ENCODE measurements at places on chromosomes 6 and 20.

DNA sequence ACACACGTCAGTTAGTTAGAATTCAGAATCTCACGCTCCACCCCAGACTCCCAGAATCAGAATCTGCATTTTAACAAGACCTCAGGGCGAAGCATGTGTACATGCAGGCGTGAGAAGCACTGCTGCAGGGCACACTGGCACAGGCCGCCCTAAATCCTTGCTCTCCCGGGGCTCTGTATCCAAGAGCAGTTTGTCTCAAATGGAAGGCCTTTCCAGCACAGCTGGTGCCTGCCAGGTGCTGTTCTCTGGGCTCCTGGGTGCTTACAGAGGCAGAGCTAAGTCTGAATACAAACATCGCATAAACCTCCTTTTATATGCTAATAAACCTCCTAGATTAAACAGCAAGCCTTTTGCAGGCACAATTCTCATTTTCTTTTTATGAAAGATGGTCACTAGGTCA lies 119.1 kb upstream of the CD93 start:
- DNase-seq: no peak

- no peak for DNase-seq
Measured at GRCh38 chr6:164665328-164665727, 644.1 kb downstream of the C6orf118 start.

DNA sequence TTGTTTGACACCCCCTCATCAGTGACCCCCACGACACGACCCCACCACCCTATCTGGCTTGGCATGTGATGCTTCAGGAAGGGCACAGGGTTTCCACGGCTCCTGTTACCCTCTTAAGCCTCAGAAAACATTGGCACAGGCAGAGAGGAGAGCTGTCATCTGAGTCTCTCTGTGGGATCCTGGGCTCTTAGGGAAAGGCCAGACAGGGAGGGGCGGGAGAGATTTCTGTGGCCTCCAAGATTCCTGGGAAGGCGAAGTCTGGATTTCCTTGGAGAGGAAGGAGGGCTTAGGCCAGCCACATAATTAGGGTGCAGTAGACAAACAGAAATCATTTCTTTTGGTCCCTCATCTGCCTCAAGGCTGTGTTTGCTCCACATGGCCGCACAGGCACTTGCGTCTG lies 191.6 kb upstream of the SNX9 start:
- DNase-seq: no peak

GRCh38 chr20:59751075-59751711 lies 146.9 kb downstream of the PHACTR3 start:
- peak; percentile 35 for DNase-seq

DNA sequence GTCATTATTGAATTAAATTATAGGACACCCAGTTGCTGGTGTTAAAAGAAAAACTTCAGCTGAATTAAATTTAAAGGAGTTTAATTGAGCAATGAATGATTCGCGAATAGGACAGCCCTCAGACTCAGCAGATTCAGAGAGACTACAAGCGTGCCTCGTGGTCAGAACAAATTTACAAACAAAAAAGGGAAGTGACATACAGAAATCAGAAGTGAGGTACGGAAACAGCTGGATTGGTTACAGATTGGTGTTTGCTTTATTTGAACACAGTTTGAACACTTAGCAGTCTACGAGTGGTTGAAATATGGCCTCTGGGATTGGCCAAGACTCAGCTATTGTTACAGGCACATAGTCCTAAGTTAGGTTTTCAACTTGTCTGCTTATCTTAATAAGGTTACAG lies 25.8 kb upstream of the TNFRSF21 start:
- peak; percentile 86 for DNase-seq

- DNase-seq: no peak
Measured at GRCh38 chr6:30002871-30003270, 58.2 kb upstream of the POLR1H start.

DNA sequence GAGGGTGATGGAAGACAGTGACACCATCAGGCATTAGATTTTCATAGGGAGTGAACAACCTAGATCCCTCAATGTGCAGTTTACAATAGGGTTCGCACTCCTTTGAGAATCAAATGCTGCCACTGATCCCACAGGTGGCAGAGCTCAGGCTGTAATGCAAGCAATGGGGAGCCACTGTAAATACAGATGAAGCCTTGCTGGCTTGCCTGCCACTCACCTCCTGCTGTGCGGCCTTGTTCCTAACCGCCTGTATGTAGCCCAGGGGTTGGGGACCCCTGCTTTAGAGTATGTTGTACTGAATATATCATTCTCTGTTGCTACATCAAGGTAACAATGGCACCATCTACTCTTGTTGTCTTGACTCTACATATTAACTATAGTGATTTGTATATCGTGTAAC lies 37.1 kb downstream of the TPD52L1 start:
- DNase-seq: no peak

GRCh38 chr6:16767765-16768476 lies 6.7 kb upstream of the ATXN1 start:
- no peak for DNase-seq

GRCh38 chr6:52055451-52055850 lies 32.0 kb downstream of the PKHD1 start:
- no peak for DNase-seq

- DNase-seq: no peak
Measured at GRCh38 chr20:58906894-58907293, 54.4 kb downstream of the GNAS start.

DNA sequence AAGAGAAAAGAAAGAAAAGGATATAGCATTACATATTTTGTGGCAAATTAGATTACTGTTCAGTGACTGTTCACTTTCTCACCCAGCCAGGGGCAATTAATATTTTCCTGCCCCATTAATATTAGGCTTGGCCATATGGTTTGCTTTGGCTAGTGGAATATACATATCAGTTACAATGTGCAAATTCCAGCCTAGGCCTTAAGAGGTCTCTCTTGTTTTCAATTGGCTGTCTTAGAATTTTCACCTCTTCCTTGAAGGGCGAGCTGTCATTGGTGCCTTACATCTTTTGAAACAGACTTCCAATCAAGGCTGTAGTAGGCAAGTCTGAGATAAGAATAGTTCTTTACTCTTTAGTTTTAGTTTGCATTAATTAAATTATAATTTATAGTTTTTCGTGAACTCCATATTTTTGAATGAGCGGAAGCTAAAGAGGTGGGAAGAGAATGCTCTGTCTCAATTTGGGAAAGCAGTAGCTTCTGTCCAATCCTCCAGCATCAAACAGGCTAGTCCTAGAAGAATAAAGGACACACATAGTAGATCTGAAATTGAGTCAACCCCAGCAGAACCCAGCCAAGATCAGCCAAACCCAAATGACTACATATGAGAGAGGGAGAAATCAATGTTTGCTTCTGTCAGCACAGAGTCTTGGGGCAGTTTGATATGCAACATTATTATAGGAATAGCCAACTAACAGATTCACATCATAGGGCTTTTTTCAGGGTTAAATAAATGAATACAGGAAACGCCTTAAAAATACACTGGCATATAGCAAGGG lies 6.3 kb upstream of the CSNK2A1 start:
- DNase-seq: peak; percentile 4

GRCh38 chr6:165714907-165715306 lies 51.9 kb upstream of the PDE10A start:
- DNase-seq: no peak

DNA sequence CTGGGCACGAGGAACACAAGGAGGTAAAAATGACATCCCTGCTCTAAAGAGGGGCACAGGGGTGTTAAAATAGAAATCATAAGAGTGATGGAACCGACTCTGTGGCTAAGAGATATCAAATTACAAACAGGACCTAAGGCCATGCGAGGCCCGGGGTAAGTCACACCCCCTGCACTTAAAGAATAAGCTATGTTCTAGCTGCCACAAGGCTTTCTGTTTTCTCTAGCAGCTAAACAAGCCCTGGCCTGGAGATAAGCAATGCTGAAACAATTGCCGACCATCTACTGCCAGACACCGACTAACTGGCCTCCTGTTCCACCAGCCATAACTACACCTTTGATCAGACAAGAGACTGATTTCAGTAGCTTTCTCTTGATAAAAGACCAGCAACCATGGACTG lies 32.4 kb downstream of the MDGA1 start:
- no peak for DNase-seq

GRCh38 chr6:71268735-71269437 lies 19.7 kb upstream of the OGFRL1 start:
- DNase-seq: no peak

- DNase-seq: no peak
Measured at GRCh38 chr20:38248133-38248532, 12.4 kb downstream of the KIAA1755 start.
